Activated T-helper 2 cell treated with anti-CD3 and anti-CD28 coated beads, Interferon-gamma antibody, Interleukin-2, Interleukin-4, amounts not matched to agents 10 μg/mL and 5 μg/mL and 100 μg/mL, durations not matched to agents 14 hours and 24 hours and 36 hours (primary cell): ENCODE measurements at places on chromosomes 3 and 15. TPM values are rescaled to one million over a fixed set of nuclear protein-coding genes. Genes with fewer than 3 reads are reported as not detected.

DNA sequence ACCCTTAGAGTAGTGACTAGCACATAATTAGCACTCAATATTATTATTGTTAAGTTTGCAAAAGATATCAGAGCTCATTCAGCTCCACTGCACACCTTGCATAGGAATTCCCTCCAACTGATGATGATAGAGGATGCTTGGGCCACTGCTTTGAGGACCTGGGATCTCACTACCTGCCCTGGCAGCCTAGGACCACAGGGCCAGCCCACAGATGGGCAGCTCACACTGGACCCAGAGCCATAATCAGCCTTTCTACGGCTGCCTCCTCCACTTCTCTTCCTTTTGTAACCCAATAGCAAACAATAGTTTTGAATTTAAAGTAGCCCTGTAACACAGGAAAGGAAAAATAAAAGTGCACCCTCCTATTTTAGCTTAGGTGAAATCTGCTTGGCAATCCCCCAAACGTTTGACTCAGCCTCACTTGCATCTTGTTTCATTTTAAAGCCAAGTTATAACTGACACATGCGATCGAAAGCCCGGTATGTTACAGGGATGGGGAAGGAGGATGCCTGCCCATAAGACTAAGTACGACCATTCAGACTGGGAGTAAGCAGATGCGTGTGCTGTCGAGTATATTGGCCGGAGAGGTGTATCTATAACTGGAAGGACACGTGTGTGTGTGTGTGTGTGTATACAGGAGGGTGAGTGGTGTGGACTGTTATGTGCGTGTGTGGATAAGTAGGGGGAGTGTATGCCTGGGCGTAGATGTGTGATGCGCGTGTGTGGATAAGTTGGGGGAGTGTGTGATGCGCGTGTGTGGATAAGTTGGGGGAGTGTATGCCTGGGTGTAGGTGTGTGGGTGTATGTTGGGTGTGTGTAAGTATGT lies 65.9 kb downstream of the CPN2 start:
- no peak overlapping the region for H3K4me3 ChIP-seq
- no peak for DNase-seq
- no peaks in the 10 kb centered on the region for H3K4me1 ChIP-seq
- peaks cover 27% of the 10 kb centered on the region for H3K27me3 ChIP-seq
- H3K36me3 ChIP-seq: no peaks in the 10 kb centered on the region

DNA sequence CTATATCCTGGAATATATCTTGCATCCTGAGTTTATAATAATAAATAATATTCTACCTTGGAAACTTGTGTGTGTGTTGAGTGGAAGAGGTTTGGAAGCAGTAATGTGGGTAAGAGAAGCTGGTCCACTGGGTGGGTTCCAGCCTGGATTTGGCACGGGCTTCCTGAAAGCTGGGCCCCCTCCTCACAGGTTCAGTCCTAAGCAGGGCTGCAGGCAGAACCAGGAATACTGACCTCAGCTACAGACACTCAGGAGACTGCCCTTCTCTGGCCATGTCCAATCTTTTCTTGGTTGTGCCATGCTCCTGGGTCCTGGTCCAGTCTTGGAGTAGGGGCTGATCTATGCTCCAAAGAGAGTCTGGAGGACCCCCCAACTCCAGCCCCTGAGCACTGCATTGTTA lies 4.5 kb downstream of the MYD88 start:
- no peaks in the 10 kb centered on the region for H3K27me3 ChIP-seq
- peaks cover 23% of the 10 kb centered on the region for H3K4me1 ChIP-seq
- DNase-seq: no peak
- H3K36me3 ChIP-seq: peaks cover 37% of the 10 kb centered on the region
- H3K27ac ChIP-seq: no peak overlapping the region

- no peaks in the 10 kb centered on the region for H3K36me3 ChIP-seq
- no peaks in the 10 kb centered on the region for H3K27me3 ChIP-seq
- no peak for DNase-seq
- H3K4me1 ChIP-seq: no peaks in the 10 kb centered on the region
- H3K27ac ChIP-seq: no peak overlapping the region
Observed at GRCh38 chr3:55989366-55989765, 478.9 kb downstream of the ERC2 start.

DNA sequence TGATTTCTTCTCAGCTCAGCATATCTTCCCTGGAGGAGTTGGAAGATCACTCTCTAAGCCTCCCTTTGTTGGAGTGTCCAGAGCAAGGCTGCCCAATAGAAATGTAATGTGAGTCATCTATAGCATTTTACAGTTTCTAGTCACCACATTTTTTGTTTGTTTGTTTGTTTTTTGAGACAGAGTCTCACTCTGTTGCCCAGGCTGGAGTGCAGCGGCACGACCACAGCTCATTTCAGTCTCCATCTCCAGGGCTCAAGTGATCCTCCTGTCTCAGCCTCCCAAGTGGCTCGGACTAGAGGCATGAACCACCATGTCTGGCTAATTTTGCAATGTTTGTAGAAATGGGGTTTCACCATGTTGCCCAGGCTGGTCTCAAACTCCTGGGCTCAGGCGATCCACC lies 21.3 kb downstream of the KLHL6 start:
- no peak for DNase-seq
- no peak overlapping the region for H3K4me3 ChIP-seq
- H3K27me3 ChIP-seq: no peaks in the 10 kb centered on the region
- H3K36me3 ChIP-seq: peaks cover 24% of the 10 kb centered on the region
- H3K4me1 ChIP-seq: peaks cover 41% of the 10 kb centered on the region
- H3K27ac ChIP-seq: no peak overlapping the region

- H3K4me1 ChIP-seq: no peaks in the 10 kb centered on the region
- no peak overlapping the region for H3K27ac ChIP-seq
- no peaks in the 10 kb centered on the region for H3K36me3 ChIP-seq
- DNase-seq: no peak
- H3K27me3 ChIP-seq: no peaks in the 10 kb centered on the region
Observed at GRCh38 chr3:182516597-182517336, 276.5 kb upstream of the ATP11B start.

Gene RNU5B-1
- total RNA-seq: not detected in 2 replicates

Gene APOD
- total RNA-seq: 0.87 and 1.3 TPM in 2 replicates
